ENCODE measurements at places on chromosomes 1 and 21.

DNA sequence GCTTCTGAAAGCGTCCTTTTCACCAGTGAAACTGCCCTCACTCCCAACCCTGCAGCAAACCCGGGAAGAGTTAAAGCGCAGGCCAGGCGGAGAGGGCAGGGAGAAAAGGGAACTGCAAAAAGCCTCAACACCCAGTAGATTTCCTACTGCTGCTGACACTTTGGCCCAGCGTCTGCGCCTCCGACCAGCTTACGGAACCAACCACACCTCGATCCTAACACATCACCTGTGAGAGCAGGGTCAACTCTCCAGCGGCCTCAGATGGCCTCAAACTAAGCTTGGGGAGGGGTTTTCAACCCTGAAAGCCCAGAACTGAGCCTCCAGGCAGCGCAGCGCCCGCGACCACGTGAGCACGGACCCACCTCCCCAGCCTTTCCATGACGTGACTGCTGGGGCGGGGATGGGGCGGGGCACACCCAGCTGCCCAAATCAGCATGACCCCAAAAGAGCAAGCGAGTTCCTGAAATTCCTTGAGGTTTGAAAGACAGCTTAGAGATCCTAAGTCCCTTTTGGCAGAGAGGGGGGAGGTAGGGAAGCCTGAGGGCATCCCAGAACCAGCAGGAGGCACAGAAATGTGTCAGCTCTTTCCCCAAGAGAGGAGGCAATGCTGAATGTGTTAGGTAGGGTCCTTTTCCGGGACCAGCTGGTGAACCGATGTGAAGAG lies 59.1 kb downstream of the ITPKB start:
- DNase-seq = peak; percentile 81

GRCh38 chr1:233614743-233615521 lies 1.0 kb downstream of the KCNK1 start:
- DNase-seq = no peak

- DNase-seq = no peak
These were observed 9.1 kb downstream of the ASPM start for GRCh38 chr1:197137322-197137721.

- no peak for DNase-seq
These were observed 67.2 kb downstream of the FAM163A start for GRCh38 chr1:179810367-179810715.

DNA sequence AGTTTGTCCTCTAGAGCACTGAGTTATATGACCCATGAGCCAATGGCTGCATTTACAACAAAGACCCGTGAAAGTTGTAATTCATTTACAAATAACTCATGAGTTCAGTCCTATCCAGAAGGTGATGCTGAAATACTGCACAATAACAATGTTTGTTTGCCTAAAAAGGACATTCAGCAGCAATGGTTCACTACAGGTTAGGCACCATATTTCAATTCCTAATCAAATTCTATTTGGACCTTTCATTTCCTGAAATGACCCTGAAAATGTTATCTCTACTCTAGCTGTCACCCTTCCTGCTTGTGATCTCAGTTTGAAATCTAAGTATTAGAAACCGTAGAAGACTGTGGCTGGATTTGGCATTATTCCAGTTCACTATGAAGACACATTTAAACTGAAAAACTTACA lies 191.2 kb upstream of the SAMSN1 start:
- no peak for DNase-seq

GRCh38 chr1:193589597-193590040 lies 403.2 kb upstream of the B3GALT2 start:
- DNase-seq = no peak

- DNase-seq = no peak
These were observed 10.2 kb upstream of the RNF186 start for GRCh38 chr1:19825298-19825697.

DNA sequence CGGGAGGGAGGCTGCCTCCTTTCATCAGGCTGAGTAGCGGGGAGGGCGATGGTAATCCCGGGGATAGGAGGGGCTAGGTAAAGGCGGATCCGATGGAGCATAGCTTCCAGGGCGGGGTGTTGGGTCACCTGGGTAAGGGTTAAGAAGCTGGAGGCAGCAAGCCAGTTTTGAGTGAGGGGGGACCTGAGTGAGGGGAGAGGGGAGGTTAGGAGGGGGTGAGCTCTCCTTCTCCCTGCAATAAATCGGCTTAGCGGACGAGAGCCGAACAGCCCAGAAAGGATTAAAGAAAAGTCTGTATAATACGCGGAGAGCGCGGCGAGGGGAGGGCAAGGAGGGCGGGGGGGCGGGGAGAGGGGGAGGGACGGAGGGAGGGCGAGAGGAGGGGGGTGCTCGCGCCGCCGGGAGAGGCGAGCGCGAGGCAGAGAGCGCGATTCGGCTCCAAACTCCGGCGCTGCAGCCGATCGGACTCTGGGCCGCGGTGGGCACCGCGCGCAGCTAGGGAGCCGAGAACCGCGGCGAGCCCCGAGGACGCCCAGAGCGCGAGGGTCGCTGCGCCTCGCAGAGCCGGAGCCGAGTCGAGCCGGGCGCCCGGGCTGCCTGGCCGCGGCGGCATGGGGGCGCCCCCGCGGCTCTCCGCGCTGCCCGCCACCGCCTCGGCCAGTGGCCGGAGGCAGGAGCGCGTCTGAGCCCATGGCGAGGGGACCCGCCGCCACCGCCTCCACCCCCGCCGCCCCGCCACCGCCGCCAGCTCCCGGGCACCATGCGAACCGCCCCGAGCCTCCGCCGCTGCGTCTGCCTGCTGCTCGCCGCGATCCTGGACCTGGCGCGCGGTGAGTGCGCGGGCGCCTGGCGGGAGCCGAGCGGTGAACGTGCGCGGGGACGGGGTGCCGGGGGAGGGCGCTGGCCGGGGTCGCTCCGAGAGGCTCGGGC lies at the start of gene IGSF21:
Gene IGSF21 (plus strand): TSS at position 430 of the 930 bp plus-strand sequence. CDS start 331 bp downstream, at position 761.
- DNase-seq = no peak

GRCh38 chr1:147273409-147274336 lies 31.2 kb downstream of the CHD1L start:
- no peak for DNase-seq

- no peak for DNase-seq
These were observed 71.9 kb downstream of the SMYD2 start for GRCh38 chr1:214352838-214353237.

DNA sequence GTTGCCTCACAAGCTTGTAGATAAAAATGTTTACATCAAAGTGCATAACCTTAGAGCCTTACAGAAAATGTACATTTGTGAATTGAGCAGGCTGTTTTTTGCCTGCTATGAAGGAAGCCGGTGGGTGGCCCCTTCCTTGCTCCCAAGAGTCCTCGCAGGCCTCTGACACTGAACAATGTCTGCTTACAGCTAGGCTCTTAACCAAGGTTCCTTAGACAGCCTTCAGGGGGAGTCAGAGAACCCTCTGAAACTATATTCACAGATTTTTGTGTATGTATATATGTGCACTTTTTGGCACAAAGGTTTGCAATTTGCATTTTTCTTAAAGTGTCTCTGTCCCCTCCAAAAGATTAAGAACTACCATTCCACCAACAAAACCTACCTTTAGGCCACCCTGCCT lies 282.6 kb downstream of the BARHL2 start:
- DNase-seq = no peak

DNA sequence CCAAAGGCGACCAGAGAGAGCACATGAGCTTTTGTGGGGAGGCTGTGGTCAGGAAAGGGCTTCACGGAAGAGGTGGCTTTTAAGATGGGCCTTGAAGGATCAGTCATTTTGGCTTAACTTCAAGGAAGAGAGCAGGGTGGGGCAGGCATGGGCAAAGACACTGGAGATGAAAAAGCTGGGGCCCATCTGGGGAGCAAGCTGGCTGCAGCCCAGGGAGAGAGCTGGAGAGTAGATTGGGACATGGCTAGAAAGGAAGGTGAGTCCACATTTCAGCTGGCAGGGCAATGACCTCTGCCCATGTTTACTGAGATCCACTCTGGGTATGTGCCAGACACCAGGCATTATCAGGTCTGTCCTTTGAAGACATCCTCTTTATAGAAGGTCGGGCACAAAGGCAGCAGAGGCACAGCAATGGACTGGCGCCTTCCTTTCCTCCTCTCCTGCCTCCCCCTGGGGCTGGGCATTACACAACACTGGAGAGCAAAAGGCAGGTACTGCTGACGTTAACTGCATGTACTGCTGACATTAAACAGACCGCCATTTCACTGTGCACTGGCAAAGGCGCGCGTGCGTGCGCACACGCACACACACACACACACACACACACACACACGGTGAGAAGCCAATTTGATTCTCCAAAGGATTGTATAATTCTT lies 2.2 kb upstream of the UBXN10 start:
- no peak for DNase-seq

DNA sequence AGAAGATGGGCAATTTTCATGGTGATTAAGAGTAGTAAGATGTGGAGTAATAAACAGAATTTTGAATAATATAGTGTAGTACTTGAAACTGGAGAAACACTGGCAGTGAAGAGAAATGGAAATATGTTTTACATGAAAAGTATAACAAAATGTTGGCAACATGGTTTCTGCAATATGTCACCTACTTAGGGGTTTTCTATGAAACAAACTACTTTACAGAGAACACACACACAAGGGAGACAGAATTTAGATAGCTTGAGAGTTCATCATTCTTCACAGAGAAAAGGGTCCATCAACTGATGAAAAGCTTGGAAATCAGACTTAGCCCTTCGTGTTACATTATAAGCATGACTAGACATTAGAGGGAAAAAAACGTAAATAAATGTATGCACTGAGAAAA lies 135.2 kb downstream of the EIF4G3 start:
- DNase-seq = no peak

DNA sequence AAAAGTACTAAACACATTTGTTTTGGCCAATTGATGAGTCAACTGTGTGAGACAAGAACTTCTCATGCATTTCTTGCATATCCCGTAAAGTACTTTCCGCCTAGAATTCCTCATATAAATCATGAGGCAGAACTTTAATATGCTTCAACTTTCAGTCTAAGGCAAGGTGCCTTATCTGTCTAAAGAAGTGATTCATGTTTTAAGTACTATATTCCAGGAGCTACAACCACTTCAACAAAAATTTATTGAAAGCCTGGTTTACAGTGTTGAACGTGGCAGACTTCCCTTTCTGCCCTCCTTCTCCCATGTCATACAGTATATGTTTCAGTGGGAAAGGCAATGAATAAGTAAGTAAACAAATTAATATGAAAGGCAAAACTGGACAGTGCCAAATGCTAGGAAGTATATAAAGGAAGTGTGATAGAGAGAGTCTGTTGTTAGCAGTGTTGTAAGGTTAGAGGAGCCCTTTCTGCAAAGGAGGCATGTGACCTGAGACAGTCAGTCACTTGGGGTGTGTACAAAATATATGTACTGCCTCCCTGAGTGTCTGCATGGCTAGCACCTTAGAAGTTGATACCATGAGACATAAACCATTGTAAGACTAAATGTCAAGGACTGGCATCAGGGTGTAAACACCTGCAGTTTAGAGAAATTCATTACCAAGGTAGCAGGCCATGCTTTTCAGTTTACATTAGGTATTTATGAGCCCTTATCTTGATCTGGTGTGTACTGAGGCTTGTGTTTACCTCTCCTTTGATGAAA lies 362.2 kb downstream of the SRGAP2C start:
- DNase-seq = no peak

DNA sequence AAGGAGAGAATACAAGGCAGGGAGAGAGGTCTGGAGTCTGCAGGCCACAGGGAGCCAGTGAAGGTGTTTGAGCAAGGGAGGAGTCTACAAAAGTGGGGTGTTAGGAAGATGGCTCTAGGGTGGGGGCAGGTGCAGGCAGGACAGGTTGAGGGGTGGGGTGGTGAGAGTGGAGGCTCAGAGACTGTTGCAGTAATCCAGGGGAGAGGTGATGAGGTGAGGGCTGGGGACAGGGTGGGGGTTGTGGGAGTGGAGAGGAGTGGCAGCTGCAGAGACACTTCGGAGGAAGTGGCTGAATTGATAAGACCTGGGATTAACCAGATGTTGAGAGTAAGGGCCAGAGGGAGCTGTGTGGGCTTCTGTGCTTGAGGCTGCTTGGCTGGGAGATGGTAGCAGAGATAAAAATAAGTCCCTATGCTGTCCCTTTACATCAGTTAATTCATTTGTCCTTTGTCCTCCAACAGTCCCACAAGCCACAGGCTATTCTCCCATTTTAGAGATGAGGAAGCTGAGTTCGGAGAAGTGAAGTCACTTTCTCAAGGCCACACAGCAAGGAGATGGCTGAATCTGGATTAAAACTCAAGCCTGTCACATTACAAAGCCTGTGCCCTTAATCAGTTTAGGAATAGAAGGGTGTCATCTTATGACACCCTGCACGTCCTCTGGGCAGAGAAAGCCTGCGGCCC lies 54.8 kb upstream of the SYNC start:
- no peak for DNase-seq

DNA sequence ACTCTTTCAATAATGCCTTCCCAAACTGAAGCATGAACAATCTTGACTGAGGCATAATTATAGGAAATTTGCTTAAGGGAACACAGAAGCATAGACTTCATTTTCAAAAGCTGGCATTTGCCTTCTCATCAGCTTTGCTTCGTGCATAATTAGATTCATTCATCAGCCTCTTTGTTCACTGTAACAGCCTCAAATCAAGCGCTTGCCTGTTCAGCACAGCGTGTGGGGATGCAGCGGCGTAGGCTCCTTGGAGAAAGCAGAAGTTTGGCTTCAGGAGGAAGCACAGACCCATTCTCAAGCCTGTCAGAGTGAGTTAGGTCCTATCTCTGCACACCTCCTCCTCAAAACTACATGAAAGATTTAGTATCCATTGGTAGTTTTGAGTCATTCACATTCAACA lies 246.4 kb upstream of the MAP1LC3C start:
- no peak for DNase-seq

DNA sequence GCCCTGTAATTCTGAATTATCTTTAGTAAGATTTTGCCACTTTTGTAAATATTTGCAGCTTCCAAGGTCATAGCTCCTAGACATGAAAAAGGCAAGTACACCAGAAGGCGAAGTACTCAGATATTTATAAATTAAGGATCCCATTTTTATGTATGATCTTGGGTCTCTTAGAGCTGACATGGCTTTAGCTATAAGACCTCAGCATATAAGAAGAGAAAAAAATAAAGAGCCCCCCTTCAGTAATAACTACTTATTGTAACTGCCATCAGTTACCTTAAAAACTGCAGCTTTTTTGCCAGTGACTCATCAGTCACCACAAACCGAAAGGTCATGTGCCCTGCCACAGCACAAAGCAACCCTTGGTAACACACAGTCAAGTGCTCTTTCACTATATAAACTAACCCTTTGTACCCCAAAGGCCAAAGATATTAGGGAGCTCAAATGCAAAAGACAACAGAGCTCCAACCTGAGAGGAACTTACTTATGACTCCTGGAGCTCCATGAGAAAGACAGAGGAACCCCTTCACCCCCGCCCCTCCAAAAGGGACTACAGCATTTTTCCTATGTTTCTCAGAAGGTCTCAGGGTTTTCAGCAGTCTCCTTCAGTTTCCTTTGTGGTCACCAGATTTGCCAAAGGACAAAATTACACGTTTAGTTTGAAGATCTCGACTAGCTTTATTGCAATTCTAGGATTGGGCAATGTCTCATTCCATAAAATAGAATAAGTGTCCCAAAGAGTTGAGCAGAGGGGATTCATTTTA lies 219.8 kb upstream of the DUSP10 start:
- DNase-seq = peak; percentile 25

GRCh38 chr1:77796695-77797405 lies 17.4 kb downstream of the MIGA1 start:
- no peak for DNase-seq
